ENCODE measurements at places on chromosomes 12 and 14.

DNA sequence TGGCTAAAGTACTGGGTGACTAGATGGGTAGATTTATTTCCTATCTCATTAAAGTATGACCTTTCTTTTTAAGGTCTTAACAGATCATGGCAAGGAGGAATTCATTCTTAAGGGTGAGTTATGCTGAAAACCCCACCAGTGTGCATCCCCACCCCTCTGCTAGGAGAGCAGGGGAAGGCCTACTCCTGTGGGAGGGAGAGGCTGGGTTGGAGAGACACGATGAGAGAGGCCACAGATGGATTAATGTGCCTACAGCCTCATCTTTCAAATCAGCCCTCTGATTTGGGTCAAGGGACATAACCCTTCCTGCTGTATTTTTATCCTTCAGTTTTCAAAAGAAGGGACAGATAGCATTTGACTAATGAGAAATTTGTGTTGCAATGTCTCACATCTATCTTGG is 185.5 kb downstream of the SSPN start:
- DNase-seq = no peak

GRCh38 chr12:124191024-124191359 is 103.9 kb upstream of the RFLNA start:
- DNase-seq = peak; percentile 18

- DNase-seq = no peak
Measured at GRCh38 chr14:73861073-73861472, 9.4 kb downstream of the PTGR2 start.

DNA sequence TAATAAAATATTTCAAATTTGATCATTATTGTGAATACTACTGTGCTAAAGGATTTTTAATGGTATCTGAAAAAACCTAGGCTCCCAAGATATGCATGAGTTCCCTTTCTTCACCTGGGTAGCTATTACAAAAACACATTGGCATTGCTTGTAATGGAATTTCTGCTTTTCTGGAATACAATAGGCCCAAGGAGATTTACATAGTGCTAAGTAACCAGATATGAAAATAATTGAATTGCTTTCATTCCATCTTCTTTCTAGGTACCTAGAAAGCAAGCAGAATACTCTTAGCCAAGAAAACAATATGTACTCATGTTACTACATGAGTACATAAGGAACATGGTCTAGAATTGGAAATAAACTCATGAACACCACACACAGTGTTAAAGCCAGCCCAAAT is 291.9 kb downstream of the KCNC2 start:
- DNase-seq = no peak

DNA sequence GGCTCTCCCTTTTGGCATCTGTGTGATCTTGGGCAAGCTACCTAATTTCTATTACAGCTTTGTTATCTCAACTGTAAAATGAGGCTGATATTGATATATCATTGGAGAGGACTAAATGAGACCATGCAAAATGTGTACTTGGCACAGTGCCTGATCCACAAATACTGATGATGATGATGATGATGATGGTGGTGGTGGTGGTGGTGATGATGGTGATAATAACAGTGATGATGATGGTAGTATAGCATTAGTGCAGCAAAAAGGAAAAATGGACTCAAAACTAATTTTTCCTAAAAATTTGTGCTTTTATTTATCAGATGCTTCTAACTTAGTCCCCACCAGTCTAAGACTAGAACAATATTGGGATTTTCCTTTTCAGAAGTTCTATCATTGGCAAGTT is 70.7 kb downstream of the KCNMB4 start:
- DNase-seq = no peak
